ENCODE measurements at places on chromosomes 2 and 18.

- no peak for DNase-seq
Measured at GRCh38 chr18:44054514-44054913, 626.2 kb upstream of the SETBP1 start.

DNA sequence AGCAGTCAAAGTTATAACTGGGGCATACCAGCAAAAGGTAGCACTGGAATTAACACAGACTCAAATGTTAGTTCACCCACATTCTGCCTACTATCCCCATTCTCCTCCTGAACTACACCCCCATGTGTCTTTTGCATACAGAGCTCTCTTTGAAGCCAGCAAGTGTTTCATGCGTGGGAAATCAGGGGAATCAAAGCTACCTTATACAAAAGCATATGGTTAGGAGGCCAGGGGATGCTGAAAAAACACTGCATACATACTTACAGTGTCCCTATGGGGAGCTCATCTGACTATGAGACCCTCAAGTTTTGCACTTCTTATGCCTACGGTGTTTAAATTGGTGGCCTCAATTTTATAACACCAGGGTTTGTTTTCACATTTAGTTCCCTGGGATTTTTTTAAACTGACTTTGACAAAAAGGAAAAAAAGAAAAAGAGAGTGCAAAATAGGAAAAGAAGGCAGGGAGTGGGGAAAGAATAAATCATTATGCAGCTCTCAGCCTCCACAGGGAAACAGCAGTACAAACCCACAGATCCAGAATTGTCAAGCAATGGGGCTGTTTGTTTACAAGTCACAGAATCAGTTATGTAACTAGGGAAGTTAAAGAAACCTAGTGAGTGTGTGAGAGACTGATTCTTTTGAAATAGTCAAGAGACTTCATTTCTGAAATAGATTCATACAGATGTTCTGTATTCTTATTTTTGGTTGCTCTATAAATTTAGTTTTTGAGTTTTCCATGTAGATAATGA lies 20.1 kb upstream of the PPP3R1 start:
- DNase-seq = no peak

DNA sequence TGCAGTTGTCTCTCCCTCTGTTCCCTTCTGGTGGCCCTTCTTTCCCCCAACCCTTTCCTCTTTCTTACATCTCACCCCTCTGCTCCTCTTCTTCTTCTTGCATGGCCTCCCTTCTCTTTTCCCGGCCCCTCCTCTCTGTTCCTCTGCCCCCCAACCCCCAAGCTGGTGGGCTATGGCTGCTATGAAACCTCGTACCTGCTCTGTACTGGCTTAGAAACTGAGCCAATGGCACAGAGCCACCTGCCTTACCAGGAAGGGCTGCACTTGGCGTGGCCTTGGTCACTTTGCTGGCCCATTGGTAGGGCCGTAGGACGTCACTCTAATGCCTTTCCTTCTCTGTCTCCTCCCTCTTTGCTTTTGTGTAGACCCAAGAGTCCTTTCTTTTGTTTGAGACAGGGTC lies 78.9 kb downstream of the LRRFIP1 start:
- DNase-seq = no peak

GRCh38 chr2:30514134-30514847 lies 67.2 kb downstream of the LCLAT1 start:
- no peak for DNase-seq

DNA sequence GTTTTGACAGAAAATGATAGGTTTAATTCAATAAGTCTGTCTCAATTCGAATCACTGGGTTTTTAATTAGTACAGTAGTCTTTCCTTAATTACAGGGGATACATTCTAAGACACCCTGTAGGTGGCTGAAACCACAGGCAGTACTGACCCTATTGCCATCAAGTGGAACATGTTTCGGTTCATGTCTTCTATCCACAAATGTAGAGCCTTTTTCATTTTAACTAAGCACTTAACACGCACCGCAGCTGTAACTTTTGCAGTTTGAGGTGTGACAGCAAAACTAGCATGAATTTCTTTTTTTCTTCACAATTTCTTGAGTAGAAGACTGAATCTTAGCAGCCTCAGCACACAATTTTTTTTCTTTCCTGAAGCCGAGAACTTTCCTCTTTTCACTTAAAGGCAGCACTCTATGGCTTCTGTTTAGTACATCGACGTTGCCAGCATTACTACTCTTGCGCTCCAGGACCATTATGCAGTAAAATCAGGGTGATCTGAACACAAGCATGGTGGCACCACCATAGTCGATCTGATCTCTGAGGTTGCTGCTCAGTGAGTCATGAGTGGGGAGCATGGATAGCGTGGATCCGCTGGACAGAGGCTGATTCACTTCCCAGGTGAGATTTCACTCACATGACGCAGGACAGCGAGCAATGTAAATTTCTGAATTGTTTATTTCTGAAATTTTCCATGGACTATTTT lies 805.1 kb downstream of the RNF144A start:
- DNase-seq = no peak

GRCh38 chr2:64963719-64964118 lies 25.5 kb upstream of the SLC1A4 start:
- DNase-seq = no peak

DNA sequence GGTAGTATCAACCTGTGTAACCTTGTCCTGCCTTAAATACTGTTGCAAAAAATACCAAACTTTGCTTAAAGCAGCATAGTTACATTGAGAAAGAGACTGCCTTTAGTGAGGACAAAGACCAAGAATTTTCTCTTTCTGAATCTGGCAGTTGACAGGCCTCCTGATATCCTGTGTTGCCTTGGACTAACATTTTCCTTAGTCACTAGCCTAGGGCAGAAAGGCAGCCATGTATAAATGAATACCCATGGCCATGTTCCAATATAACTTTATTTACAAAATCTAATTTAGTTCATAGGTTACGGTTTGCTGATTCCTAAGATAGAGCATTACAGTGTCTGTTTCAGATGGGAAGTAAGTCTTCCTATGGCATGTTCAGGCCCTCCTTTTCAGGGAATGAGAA lies 895.4 kb downstream of the CNTNAP5 start:
- DNase-seq = no peak

- no peak for DNase-seq
Measured at GRCh38 chr2:96213379-96213778, 4.8 kb upstream of the STARD7 start.

DNA sequence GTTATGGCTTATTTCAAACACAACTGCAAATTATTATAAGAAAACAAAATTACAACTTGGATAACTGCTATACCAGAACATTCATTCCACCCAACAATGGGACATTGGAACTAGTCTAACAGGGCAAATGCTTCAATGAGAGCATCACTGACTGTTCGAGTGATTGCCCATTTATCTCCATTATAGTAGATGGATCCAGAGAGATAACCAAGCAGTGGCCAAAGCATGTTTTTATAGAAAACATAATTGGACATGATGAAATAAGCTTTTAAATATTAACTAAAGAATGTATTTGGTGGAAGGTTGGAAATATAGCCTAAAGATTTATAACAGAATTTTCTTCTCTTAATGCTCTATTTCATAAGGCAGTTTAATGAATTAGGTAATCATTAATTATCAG lies 634.8 kb downstream of the NUP35 start:
- no peak for DNase-seq

- DNase-seq = no peak
Measured at GRCh38 chr2:200693836-200694470, 108.1 kb downstream of the AOX1 start.

All from femur (tissue), 1 donor.